ENCODE measurements at places on chromosomes 16 and 17. TPM values are rescaled to one million over a fixed set of nuclear protein-coding genes. Genes with fewer than 3 reads are reported as not detected.
A peak's percentile ranks its signal among the peaks of the same experiment; 100 is the strongest.

GRCh38 chr16:47197536-47198179 is 53.9 kb upstream of the NETO2 start:
- DNase-seq = peak; percentile 4

DNA sequence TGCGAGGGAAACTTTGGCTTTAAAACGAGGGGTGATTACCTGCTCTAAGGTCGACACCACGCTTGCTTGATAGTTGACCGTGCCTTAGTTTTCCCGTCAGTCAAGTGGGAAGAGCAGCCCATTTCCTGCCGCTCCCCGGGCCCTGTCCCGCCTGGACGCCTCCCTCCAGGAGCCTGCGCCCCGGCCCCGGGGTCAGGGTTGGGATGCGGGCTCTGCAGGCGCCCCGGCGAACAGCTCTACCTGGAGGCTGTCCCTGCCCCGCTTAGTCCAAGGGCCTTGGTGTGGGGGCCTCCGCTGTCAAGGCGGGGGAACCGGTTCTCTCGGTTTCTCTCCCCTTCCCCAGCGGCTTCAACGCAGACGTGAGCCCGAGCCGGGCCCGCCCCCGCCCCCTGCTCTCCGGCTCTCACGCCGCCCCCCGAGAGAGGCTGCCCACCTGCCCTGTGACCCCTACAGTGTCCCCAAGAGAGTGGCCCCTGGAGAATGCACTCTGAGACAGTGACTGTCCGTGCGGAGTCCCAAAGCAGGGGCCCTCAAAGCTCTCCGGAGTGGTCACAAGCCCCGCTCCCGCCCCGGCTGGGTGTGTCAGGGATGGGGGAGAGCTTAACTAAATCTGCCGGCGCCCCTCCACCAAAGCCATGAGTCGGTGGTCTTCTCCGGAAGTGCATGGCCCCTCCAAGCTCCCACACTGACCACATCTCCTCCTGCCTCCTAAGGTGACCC is 117.4 kb upstream of the SMURF2 start:
- DNase-seq = no peak

GRCh38 chr17:1636732-1637285 is 8.2 kb upstream of the SLC43A2 start:
- DNase-seq = no peak

- DNase-seq = no peak
Measured at GRCh38 chr16:87790292-87791100, 24.7 kb upstream of the KLHDC4 start.

GRCh38 chr17:44269535-44270240 is 1.8 kb upstream of the SLC4A1 start:
- no peak for DNase-seq

DNA sequence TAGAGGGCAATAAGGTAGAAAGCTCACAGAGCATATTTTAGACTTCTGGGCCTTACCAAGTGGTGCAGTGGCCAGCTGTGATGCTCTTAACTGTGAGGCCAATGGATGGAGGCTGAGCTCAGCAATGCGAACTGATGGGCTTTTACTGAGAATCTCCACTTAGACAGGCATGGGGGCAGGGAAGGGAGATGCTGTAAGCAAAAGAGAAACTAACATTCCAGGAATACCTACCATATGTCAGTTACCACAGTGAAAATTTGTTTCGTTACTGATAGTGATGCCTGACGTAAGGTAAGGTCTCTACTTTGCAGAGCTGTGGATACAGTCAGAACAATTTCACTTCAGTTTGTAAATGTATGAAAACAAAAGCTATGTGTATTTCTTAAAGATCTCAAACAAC is 250.6 kb upstream of the ZFHX3 start:
- DNase-seq = no peak

- no peak for DNase-seq
Measured at GRCh38 chr16:9264067-9264466, 172.6 kb downstream of the HAPSTR1 start.

DNA sequence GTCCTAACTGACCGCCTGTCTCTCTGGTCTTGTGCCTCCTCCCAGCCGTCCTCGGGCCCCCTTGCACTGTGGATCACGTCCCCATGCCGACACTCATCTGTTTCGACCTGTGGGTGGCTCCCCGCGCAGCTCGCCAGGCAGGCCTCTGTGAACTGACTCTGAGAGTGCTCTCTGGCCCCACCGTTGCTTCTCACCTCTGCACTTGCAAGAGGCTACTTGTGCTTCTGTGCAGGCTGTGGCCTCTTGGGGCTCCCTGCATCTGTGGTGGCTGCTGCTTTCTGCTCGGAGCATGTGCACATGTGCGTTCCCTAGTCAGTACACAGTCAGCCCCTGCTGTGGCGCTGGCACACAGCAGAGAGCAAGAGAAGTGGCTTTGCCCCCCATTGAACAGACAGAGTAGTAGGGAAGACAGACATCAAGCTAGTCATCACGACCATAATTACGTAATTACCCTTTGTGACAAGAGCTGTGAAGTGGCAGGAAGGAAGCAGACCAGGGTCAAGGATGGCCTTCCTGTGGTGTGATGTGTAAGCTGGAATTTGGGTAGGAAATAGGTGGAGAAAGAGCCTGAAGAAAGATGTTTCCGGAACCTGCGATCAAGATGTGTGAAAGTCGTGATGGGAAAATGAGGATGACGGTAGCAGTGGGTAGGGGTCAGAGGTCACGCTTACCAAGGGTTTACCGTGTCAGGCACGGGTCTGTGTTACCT is 256.0 kb upstream of the CACNG5 start:
- DNase-seq = no peak

GRCh38 chr16:78175287-78175686 is 75.8 kb downstream of the WWOX start:
- no peak for DNase-seq

DNA sequence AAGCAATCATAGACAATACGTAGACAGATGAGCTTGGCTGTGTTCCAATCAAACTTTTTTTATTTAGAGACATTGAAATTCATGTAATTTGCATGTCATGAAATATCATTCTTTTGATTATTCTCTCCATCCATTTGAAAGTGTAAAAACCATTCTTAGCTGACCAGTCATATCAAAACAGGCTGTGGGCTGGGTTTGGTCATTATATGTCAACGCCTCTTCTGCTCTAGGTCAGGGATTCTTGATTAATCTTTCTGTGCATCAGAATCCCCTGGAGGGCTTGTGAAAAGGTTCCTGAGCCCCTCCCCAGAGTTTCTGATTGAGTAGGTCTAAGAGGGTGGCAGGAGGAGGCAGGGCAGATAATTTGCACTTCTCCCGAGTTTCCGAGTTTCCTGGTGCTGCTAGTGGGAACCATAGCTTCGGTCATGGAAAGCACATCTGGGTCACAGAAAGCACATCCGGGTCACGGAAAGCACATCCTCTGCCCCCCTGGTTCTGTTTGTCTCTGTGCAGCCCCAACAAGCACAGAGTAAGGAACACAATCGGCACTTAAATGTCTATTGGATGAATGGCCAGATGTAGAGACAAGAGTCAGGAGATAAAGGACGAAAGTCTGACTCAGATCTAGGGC is 16.4 kb downstream of the PIMREG start:
- DNase-seq = no peak

GRCh38 chr17:16493531-16494046 is 1.6 kb upstream of the LRRC75A start:
- DNase-seq = no peak

DNA sequence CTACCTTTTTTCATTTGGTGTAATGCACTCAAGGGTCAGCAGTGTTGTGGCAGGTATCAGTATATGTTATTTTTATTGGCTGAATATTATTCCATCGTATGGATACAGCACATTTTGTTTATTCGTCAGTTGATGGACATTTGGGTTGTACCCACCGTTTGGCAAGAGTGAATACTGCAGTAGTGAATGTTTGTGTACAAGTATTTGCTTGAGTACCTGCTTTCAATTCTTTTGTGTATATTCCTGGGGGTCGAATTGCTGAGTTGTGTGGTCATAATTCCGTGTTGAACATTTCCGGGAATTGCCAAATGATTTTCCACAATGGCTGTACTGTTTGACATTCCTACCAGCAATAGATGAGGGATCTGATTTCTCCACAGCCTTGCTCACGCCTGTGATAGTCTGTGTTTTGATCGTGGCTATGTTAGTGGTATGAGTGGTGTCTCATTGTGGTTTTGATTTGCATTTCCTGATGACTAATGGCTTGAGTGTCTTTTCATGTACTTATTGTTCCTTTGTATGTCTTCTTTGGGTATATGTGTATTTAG is 108.4 kb downstream of the OR1D5 start:
- no peak for DNase-seq

- no peak for DNase-seq
Measured at GRCh38 chr16:70578035-70578434, 54.4 kb downstream of the SF3B3 start.

DNA sequence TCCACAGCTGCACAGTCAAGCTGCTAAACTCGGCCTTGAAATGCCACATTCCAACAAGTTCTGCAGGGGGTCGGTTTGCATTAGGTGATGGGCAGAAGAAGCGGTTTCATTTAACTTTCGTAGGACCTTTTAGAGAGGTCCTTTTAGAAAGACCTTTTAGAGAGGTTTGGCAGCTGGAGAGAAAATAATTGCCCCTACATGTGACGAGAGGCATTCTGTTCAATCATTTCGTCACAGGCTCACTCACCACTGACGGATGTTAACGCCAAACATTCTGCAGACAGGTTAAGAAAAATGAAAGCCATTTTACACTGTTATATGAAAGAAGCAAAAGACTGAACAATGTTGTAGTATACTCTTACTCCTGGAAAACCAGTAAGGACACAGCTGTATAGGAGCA is 76.5 kb upstream of the ZNF423 start:
- no peak for DNase-seq

- no peak for DNase-seq
Measured at GRCh38 chr17:18986541-18987229, 17.9 kb downstream of the FAM83G start.

GRCh38 chr16:86215233-86215978 is 294.9 kb upstream of the FOXF1 start:
- no peak for DNase-seq

DNA sequence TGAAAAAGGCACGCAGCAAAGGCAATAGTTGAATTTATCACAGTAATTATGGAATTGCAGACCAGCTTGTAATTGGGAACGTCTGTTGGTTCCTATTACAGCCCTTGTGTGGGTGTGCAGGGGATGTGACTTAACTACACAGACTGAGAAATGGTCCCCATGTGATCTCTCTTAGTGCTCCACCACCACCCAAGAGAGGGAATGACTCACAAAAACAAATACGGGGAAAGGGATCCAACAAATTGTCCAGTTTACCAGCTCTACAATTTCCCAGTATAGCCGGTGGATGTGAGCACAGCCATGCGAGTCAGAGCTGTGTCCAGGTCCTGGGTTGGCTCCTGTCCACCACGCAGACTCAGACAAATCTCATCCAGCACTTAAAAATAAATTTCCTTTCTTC is 337.9 kb downstream of the GRIN2A start:
- no peak for DNase-seq

GRCh38 chr16:51971184-51971583 is 575.8 kb downstream of the TOX3 start:
- peak; percentile 53 for DNase-seq

DNA sequence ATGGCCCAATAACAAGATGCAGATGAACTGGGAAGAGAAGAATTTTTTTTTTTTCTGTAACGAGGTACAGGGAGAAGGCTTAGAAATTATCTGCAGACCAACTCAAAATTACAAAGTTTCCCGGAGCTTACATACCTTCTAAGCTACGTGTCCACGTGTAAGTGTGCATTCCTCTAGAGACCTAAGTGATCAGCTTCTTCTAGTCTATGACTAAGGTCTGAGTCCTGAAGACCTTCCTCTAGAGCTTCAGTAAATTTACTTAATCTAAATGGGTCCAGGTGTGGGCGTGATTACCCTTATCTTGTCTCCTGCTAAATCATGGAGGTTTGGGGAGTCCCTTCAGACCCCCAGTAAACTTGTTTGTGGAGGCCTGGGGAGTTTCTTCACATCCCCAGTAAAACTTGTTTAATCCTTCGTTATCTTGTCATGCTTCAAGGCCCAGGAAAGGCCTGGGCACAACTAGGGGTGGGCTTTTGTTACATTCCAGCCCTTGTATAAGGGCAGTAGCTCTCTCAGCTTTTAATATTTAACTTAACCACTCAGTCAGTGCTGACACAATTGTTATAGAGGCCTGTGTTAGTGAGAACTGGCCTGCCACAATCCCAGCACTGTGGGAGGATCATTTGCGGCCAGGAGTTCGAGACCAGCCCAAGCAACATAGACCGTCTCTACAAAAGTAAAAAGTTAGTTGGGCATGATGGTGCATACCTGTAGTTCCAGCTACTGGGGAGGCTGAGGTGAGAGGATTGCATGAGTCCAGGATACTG is 342.3 kb downstream of the SNX29 start:
- no peak for DNase-seq

DNA sequence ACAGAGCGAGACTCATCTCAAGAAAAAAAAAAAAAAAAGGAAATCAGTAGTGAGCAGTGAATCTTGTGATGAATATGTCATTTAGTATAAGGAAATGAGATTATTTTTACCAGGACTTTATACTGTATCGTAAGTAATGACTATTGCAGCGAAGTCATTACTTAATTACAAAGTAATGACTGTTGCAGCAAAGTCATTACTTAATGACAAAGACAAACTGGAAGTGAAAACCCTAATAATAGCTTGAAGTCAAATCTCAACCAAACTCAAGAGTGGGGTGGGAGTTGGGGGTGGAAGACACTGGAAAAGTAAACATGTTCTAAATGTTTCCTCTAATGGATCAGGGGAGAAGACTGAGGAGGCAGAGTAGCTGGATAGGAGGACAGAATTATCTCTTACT is 76.5 kb downstream of the ARHGAP44 start:
- no peak for DNase-seq

- no peak for DNase-seq
Measured at GRCh38 chr16:80968386-80969113, 38.1 kb downstream of the CMC2 start.

CDK5R1 gene
- 71.1 TPM for polyA plus RNA-seq

ADORA2B gene
- 3.4 TPM for polyA plus RNA-seq

KRTAP3-1 gene
- not detected for polyA plus RNA-seq

NOD2 gene
- not detected for polyA plus RNA-seq

OTOP2 gene
- polyA plus RNA-seq = not detected

ABCC12 gene
- polyA plus RNA-seq = 0.24 TPM

KAT7 gene
- polyA plus RNA-seq = 85.3 TPM

ADAD2 gene
- 0.54 TPM for polyA plus RNA-seq

TBC1D3 gene
- polyA plus RNA-seq = not detected

MARVELD3 gene
- polyA plus RNA-seq = 3.4 TPM

BRD7 gene
- polyA plus RNA-seq = 65.3 TPM

CIITA gene
- 0.75 TPM for polyA plus RNA-seq

KRT24 gene
- polyA plus RNA-seq = not detected

TBC1D3I gene
- not detected for polyA plus RNA-seq

All from brain (organoid and tissue), 16 donors.